ENCODE measurements at places on chromosomes 4 and X. TPM values are rescaled to one million over a fixed set of nuclear protein-coding genes. Genes with fewer than 3 reads are reported as not detected.

DNA sequence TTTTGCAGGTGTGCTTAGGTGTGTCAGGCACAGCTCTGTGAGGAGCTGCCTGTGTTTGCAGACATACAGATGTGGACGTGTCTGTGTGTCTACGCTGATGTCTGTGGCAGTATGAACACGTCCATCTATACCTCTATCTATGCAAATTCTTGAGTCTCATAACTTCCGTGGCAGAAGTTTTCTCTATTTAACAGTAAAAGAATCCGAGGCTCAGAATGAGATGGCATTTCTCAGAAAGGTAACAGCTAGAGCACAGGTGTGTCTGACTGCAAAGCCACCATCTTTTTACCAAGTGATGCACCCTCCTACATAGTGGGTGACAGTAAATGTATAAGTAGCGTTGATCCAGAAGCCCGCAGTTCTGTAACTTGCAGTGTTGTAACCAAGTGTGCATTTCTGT, 39.9 kb upstream of the CYP4V2 start:
- no peaks in the 10 kb centered on the region for H3K27me3 ChIP-seq
- no peaks in the 10 kb centered on the region for H3K4me1 ChIP-seq
- DNase-seq: no peak

DNA sequence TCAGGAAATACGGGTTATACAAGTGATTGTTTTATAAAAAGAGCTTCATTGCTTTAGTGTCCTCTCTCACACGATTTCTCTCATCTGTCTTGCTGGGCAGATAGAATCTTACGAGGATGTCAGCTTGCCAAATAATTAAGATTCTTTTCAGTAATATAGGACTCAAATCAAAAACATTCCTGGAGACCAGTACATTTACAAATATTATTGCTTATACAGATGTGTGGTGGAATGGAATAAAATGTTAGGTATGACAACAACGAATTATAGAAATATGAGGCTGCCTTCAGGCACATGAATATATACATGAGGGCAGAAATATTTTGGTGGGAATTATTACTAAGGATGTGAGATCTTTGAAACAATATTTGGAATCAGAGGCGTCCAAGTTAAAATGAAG, 88.9 kb downstream of the GC start:
- DNase-seq: no peak
- H3K36me3 ChIP-seq: no peaks in the 10 kb centered on the region
- no peak overlapping the region for H3K4me3 ChIP-seq
- H3K27ac ChIP-seq: no peak overlapping the region
- H3K27me3 ChIP-seq: no peaks in the 10 kb centered on the region

DNA sequence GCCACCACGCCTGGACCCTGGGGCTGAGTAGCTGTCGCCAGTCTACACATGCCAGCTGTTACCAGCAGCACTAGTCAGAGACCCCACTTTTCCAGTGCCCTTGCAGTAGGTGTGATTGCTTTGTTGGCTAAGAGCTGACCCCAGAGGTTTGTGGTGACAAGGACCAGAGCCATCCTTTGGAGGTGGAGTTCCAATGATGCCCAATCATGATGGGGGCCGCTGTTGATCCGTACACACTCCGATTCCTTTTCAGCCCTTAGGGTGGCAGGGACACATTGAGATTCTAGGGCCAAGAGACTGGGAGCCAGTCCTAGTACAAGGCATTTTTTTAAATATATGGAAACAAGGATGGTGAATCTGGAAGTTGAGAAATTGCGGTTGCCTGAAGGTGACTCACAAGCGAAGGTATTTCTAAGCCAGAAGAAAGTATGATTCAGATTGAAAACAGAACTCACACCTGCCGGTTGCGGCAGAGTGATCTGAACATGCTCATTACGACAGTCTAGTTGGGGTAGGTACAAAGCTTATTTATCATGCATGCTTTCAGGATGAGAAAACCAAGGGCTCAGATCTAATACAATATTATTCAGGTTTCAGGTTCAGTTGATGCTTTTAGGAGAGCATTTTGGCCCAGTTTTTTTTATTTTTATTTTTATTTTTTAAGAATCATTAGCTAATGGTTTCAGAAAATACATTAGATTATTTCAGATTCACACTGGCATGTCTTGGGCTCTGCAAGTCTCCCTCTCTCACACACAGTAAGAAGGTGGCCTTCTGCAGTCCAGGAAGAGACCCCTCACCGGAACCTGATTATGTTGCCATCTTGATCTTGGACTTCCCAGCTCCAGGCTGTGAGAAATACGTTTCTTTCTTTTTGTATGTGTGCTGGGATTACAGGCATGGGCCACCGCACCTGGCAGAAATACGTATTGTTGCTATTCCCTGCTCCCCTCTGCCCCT, 43.4 kb downstream of the SHROOM2 start:
- no peaks in the 10 kb centered on the region for H3K27me3 ChIP-seq
- H3K4me3 ChIP-seq: no peak overlapping the region
- DNase-seq: no peak
- H3K36me3 ChIP-seq: no peaks in the 10 kb centered on the region
- no peaks in the 10 kb centered on the region for H3K4me1 ChIP-seq

- H3K27ac ChIP-seq: no peak overlapping the region
- H3K27me3 ChIP-seq: no peaks in the 10 kb centered on the region
- no peak for DNase-seq
- no peak overlapping the region for H3K4me3 ChIP-seq
- no peaks in the 10 kb centered on the region for H3K4me1 ChIP-seq
Observed at GRCh38 chr4:6500481-6501140, 28.2 kb upstream of the PPP2R2C start.

- no peak overlapping the region for H3K4me3 ChIP-seq
- H3K36me3 ChIP-seq: no peaks in the 10 kb centered on the region
- no peak overlapping the region for H3K27ac ChIP-seq
- H3K4me1 ChIP-seq: no peaks in the 10 kb centered on the region
Observed at GRCh38 chr4:94068753-94069719, 138.6 kb upstream of the SMARCAD1 start.

DNA sequence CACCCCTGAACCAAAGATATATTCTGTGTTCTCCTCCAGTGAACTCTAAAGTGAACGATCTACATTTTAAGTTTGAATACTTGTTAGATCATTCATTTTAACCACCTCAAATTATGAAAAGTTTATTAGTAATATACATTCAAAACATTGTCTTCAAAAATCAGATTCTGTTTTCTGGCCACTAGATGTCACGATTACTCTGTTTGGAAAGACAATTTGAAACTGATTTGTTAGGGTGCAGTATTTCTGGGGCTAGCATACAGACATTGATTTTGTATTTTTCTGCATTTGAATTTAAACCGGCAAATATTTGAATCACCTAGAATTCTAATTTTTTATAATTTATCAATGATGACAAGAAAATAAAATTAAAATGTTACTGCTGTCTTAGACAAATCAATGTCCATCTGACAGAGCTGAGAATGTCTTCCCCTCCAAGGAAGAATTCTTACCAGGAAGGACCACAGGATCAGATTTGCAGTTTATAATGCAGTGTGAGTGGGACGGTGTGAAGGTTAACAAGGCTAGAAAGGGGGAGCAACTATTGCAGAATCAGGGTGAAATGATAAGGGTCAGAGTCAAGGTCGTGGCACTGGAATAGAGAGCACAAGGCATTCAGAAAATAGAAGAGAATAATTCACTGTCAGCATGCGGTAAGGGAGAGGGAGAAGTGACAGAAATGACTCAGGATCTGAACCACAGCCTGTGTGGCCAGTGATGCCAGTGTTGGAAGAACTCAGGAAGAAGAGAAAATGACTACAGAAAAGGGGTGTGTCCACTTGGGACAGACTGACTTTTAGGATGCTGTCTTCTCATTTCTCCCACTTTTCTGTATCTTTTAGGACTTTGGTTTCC, 91.6 kb downstream of the ANXA10 start:
- peaks cover 1% of the 10 kb centered on the region for H3K27me3 ChIP-seq
- H3K27ac ChIP-seq: no peak overlapping the region
- H3K4me1 ChIP-seq: no peaks in the 10 kb centered on the region
- DNase-seq: no peak
- no peaks in the 10 kb centered on the region for H3K36me3 ChIP-seq

DNA sequence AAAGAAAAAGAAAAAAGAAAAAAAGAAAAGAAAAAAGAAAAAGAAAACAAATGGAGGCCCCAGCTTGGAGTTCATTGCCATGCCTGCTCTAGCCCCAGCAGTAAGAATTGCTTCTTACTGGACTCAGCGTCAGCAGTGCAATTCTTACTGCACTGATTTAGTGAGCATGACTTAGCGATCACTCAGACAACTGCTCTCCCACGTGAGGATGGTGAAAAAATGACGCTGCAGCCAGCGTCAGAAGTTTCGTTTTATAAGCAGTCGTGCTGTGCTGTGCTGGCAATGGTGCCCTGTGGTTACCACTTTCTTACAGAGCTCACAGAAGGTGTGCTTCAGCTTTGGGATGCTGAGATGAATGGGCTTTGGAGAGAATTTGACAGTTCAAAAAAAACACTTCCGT, 68.3 kb upstream of the DDX3X start:
- no peak for DNase-seq
- no peaks in the 10 kb centered on the region for H3K36me3 ChIP-seq
- H3K4me1 ChIP-seq: no peaks in the 10 kb centered on the region
- no peak overlapping the region for H3K4me3 ChIP-seq
- no peaks in the 10 kb centered on the region for H3K27me3 ChIP-seq
- no peak overlapping the region for H3K27ac ChIP-seq

DNA sequence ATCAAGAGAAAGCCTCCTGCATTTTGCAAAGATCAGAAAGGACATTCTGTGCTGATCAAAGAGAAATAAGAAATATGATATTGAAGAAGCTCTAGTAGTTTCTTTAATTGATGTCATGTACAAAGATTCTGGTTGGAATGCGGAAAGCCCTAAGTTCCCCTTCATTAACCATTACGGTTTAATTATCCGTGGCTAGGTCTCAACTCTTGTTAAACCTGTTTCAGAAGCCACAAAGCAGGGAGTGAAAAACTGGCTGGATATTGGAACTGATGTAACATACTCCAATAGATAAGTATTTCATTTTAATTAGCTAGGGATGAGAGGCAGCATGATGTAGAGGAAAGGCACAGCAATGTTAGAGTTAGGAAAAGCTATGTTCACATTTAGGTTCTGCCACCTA, 55.7 kb downstream of the SPANXN3 start:
- no peaks in the 10 kb centered on the region for H3K36me3 ChIP-seq
- H3K4me1 ChIP-seq: no peaks in the 10 kb centered on the region
- no peak for DNase-seq
- no peak overlapping the region for H3K4me3 ChIP-seq
- H3K27ac ChIP-seq: no peak overlapping the region

Gene UGT2B15
- not detected for total RNA-seq

DNA sequence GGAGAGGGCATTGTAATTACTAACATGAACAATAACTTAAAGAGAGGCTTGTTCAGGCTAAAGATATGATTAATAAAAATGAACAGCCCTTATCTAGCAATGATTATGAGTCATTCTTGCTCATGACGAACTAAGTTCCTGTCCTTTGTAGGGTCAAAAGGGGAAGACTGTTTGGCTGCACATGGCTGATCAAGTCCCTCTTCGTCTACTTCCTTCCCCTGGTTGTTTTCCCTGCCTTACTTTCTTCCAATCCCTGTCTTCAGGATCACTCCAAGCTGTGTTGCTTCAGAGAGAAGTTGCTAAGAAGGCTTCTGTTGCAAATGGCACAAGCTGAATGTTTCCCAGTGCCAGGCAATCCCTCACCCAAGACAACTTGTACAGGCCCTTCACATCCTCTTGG, 115.0 kb upstream of the HS3ST1 start:
- H3K4me3 ChIP-seq: no peak overlapping the region
- no peaks in the 10 kb centered on the region for H3K4me1 ChIP-seq
- no peak for DNase-seq
- H3K27me3 ChIP-seq: no peaks in the 10 kb centered on the region

DNA sequence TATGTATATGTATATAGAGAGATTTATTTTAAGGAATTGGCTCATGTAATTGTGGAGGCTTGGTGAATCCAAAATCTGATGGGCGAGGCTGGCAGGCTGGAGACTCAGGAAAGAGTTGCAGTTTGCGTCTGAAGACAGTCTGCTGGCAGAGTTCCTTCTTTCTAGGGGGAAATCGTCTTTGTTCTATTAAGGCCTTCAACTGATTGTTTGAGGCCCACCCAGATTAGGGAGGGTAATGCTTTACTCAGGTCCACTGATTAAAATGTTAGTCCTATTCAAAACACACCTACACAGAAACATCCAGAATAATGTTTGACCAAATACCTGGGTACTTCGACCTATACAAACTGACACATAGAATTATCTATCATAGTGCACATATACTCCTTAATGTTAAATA, 149.5 kb downstream of the NAA11 start:
- H3K27ac ChIP-seq: no peak overlapping the region
- no peak overlapping the region for H3K4me3 ChIP-seq
- H3K4me1 ChIP-seq: no peaks in the 10 kb centered on the region
- no peaks in the 10 kb centered on the region for H3K27me3 ChIP-seq

- H3K36me3 ChIP-seq: no peaks in the 10 kb centered on the region
- H3K27ac ChIP-seq: no peak overlapping the region
- no peak overlapping the region for H3K4me3 ChIP-seq
- H3K27me3 ChIP-seq: no peaks in the 10 kb centered on the region
Observed at GRCh38 chrX:47748576-47748975, 88.1 kb upstream of the ZNF81 start.

Gene GLRB
- 6.3 TPM for total RNA-seq

DNA sequence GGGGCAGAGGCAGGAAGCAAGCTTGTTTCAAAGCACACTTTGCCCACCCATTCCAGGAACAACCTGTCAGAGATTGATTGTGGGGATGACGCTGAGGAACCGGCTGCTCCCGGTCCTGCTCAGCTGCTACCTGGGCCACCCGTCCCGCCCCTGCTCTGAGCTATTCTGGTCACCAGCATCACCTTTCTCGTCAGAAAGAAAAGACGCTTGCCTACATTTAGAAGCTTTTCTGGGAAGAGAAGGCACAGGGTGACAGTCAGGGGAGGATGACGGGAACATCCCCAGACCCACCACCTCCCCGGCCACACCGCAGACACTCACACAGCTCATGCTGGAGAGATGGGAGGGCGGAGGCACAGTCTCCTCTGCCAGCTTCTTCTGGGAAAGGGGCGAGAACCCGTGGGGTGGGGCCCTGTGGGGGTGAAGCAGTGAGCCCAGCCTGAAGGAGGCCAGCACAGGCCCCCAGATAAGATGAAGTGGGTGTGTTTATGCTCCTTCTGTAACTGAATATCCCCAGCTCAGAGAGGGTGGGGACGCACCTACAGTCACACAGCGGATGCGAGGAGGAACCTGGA, 81.8 kb downstream of the CPZ start:
- H3K27ac ChIP-seq: no peak overlapping the region
- no peaks in the 10 kb centered on the region for H3K27me3 ChIP-seq
- no peak overlapping the region for H3K4me3 ChIP-seq
- H3K4me1 ChIP-seq: no peaks in the 10 kb centered on the region
- no peak for DNase-seq
- H3K36me3 ChIP-seq: no peaks in the 10 kb centered on the region

DNA sequence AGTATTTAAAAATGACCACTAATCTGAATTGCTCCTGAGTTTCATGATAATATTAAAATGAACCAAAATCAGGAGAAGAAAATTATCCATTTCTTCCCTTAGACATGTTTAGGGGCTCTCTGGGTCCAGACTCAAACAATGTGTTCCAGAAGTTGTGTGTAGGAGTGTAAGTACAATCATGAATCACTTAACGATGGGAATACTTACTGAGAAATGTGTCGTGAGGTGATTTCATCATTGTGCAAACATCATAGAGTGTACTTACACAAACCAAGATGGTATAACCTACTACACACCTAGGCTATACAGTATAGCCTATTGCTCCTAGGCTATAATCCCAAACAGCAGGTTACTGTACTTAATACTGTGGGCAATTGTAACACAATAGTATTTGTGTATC, 74.8 kb downstream of the STPG2 start:
- no peak for DNase-seq
- H3K36me3 ChIP-seq: no peaks in the 10 kb centered on the region
- H3K27me3 ChIP-seq: no peaks in the 10 kb centered on the region
- no peak overlapping the region for H3K27ac ChIP-seq

Gene AMER1
- 7.3 TPM for total RNA-seq

Gene MAGEH1
- total RNA-seq: 37.2 TPM

Data from aorta (tissue), 5 donors.